ENCODE measurements at places on chromosomes 13 and 19.

- peak; percentile 53 for DNase-seq
Measured at GRCh38 chr19:14536926-14537692, 7.7 kb downstream of the TECR start.

DNA sequence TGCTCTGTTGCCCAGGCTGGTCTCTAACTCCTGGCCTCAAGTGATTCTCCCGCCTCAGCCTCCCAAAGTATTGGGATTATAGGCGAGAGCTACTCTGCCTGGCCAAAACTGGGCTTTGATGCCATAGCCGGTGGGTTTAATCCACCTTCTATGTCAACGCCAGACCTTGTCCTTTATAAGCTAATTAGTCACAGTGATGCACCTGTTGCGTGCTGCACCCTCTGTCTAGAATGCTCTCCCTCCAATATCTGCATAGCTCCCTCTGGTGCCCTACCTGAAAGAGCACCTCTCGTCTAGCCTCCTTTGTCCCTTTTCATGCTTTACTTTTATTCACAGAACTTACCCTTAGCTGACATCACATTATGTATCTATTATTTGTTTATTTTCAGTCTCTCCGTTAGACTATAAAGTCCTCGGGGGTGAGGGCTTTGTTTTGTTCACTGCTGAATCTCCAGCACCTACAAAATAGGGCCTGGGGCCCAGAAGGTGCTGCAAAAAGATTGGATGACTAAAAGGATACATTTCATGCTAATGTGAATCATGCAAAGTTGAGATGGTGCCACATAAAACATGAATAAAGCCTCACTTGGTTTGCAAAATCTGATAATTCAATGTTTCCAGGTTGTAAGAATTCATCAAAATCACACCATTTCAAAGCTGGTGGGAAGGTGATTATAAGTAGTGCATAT is 148.1 kb downstream of the USP12 start:
- DNase-seq = no peak

DNA sequence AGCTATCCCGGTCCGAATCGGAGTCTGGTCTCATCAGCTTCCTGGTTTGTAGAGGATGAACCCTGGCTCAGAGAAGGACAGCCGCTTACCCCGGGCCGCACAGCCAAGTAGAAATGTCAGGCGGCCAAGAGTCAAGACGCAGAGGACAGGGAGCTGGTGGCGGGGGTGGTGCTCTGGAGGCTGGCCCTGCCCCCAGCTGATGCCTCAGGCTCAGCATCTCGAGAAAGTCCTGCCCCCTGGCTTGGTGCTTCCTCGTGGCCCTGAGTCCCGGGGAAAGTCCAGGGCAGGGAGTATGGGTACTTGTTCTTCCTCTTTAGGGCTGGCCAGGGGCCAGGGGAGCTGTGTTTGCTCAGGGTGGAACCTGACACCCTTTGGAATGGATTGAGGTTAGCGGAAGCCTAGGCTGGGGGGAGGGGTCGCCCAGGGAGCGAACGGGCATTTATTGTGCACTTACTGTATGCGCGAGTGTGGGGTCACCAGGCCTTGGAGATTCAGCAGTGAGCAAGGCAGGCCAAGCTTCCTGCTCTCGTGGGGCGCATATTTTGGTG is 2.2 kb downstream of the TJP3 start:
- DNase-seq = peak; percentile 30

GRCh38 chr13:23456437-23457210 is 23.1 kb upstream of the SACS start:
- DNase-seq = no peak

GRCh38 chr19:15072930-15073647 is 8.9 kb upstream of the OR1I1 start:
- DNase-seq = no peak

DNA sequence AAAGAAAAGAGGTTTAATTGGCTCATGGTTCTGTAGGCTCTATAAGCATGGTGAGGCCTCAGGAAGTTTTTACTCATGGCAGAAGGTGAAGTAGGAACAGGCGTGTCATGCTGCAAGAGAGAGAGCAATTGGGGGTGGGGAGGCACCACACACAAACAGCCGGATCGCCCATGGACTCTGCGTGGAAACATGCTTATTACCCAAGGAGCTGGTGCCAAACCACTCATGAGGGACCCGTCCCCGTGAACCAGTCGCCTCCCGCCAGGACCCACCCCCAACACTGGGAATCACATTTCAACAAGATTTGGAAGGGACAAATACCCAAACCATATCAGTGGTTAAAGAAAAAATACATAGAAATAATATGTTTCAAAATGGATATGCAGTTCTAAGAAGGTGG is 174.6 kb upstream of the RNF113B start:
- no peak for DNase-seq

- DNase-seq = no peak
Measured at GRCh38 chr13:110349239-110349638, 42.2 kb downstream of the COL4A2 start.

DNA sequence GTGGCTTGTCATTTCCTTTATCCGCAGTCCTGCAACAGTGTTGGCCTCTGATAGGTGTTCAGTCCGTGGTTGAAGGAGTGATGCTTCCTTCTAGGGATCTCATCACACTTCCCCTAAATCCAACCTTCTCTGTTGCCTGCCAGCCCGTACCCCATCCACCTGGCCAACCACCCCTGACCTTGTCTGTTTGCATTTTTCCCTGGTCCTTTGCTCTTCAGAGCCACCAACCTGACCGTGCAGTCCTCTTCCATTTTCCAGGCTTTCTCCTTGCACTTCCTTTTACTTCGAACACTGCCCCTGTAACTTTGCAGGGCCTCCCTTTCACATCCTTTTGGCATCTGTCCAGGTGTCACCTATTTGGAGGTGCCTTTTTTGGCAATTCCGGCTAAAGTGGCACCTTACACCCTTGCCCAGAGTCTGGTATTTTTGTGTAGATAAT is 696 bp downstream of the ZNF460 start:
- DNase-seq = peak; percentile 34

DNA sequence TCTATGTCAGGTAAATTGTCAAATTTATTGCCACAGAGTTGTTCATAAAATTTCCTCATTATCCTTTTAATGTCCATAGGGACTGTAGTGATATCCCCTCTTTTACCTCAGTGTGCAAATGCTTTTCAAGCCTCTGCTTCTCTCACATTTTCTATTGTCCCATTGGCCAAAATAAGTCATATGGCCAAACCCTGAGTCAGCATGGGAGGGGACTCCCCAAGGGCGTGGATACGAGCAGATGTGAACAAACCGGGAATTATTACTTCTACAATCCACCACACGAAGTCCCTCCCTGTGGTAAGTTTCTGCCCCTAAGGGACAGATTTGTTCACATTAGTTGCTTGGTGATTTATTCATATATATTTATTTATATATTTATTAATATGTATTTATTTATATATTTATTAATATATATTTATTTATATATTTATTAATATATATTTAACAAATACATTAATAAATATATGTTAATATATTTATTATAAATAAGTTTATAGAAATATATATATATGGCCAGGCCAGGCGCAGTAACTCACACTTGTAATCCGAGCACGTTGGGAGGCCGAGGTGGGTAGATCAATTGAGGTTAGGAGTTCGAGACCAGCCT is 20.1 kb upstream of the CAMSAP3 start:
- peak; percentile 67 for DNase-seq

DNA sequence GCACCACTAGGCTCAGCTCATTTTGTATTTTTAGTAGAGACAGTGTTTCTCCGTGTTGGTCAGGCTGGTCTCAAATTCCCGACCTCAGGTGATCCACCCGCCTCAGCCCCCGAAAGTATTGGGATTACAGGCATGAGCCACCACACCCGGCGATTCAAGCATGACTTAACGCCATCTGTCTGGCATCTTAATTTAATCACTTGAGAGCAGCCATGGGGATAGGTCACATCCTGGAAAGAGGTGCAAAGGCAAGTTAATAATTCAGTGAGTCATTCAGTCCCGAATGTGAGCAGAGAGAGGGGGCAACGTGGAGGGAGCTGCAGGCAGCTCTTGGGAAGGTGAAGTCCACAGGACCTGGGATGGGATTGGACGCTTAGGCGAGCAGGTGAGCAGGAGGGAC is 31.7 kb upstream of the USP29 start:
- no peak for DNase-seq

DNA sequence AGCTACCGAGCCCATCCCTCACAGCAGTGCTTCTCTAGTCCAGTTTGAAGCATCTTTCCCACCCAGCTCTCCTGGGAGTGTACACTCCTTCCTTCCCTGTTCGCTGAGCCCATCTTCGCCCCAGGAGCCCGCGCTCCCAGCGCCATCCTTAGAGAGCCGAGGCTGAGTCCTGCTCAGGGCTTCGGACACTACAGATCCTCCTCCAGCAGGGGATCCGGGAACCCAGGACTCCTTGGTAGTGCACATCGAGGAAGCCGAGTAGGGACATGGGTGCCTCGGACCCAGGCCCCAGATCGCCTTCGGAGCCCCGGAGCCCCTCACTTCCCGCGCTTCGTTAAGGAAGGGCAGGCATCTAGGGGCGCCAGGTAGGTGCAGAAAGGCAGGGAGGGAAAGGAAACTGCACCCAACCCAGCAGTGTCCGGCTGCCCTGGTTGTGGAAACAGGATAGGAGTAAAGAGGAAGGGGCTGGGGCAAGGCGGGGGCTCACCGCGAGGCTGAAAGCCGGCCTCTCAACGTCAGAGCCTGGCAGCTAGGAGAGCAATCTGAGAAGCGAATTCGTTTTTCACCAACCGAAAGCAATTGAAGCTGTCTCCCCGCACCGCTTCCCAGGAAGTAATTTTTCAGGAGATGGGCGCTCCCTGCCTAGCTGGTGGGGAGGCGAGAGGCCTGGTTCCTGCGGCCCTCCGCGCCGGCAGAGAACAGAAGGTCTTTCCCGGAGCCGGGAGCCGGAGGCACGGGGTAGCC is 1.0 kb downstream of the PDX1 start:
- DNase-seq = peak; percentile 62

DNA sequence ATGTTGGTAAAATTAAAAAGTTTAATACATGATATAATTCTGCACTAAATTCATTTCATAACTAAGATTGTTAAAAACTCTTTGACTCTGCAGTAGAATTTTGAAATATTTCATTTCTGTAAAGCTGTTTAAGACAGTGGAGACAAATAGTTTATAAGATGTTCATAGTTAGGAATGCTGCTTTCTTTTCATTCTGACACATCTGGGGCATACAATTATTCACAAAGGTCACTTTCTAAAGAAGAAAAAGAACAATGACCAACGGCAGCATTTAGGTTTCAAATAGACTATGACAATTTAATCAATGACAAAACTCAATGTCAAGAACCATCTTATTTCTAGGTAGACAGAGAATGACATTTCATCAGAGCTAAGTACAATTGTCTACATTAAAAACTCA is 1422.1 kb downstream of the PCDH9 start:
- no peak for DNase-seq

GRCh38 chr19:5046339-5047039 is 77.6 kb downstream of the KDM4B start:
- DNase-seq = peak; percentile 80

GRCh38 chr13:101398920-101399319 is 17.4 kb downstream of the NALCN start:
- no peak for DNase-seq

- no peak for DNase-seq
Measured at GRCh38 chr13:113652404-113653263, 5.4 kb downstream of the ATP4B start.

- DNase-seq = no peak
Measured at GRCh38 chr13:73341748-73342147, 282.9 kb downstream of the KLF5 start.

- no peak for DNase-seq
Measured at GRCh38 chr19:50974702-50975556, 5.5 kb upstream of the KLK6 start.

GRCh38 chr13:110262082-110262436 is 44.9 kb downstream of the COL4A1 start:
- DNase-seq = no peak

- DNase-seq = no peak
Measured at GRCh38 chr19:22606954-22607652, 27.0 kb upstream of the ZNF492 start.

- peak; percentile 61 for DNase-seq
Measured at GRCh38 chr13:30796132-30796572, 60.8 kb downstream of the ALOX5AP start.
